ENCODE measurements at places on chromosomes 13 and 19.

DNA sequence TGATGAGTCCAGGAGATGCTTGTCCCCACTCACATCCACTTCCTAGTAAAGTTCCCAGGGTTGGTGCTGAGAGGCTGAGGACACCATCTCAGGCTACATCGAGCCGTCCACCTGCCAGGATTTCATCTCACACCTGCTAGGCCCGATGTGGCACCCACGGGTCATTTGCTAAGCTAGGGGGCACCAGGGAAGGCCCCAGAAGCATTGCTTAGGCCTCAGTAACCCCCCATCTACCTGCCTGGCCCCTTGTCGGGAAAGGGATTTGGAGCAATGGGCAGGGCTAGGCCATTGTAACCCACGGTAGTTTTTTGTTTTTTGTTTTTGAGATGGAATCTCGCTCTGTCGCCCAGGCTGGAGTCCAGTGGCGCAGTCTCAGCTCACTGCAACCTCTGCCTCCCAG is 51.8 kb downstream of the F2RL3 start:
- no peak for DNase-seq

- DNase-seq = no peak
These were observed 3.5 kb downstream of the LGALS7B start for GRCh38 chr19:38792250-38793111.

DNA sequence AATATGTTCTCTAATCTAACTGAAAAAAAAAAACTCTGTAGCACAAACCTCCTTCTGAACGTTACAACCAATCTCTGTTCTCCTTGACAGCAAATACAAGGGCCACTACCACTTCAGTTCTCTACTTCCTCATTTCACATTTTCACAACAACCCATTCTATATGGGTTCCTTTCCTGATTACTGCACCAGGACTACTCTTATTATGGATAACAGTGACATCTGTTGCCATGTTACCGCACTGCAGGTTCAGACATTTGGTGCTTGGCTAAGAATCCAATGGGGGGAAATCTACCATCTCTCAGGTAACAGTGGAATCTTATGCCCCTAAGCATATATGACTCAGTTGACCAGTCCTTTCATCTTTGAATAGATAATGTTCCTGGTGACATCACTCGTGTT is 11.6 kb upstream of the FPR3 start:
- DNase-seq = no peak

DNA sequence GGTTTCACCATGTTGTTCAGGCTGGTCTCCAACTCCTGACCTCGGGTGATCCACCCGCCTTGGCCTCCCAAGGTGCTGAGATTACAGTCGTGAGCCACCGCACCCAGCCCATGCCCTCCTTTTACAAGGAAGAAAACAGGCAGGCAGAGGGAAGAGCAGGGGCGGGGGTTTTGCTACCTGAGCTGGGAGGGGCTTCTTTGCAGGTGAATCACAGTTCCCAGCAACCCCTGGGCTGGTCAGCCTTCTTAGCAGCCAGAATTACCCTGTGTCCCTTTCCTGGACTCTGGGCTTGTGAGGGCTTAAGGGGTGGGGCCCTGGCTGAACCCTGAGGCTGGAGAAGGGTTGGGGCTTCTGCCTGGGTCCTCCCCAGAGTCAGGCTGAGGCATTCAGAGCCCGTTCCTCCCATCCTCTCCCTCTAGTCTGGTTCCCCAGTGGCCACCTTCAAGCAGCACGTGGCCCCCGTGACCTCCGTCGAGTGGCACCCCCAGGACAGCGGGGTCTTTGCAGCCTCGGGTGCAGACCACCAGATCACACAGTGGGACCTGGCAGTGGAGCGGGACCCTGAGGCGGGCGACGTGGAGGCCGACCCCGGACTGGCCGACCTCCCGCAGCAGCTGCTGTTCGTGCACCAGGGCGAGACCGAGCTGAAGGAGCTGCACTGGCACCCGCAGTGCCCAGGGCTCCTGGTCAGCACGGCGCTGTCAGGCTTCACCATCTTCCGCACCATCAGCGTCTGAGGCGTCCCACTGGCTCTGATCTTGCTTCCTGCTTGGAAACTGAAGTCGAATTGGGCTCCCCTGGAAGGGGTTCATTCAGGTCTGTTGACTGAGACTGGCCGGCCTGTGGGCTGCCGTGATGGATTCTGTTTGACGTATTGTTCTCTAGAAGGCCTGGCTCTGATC is 2.8 kb upstream of the KCNJ14 start:
- DNase-seq = no peak

- DNase-seq = no peak
These were observed 11.0 kb downstream of the SYDE1 start for GRCh38 chr19:15118248-15118647.

- no peak for DNase-seq
These were observed 8.9 kb downstream of the ATG4D start for GRCh38 chr19:10552510-10553053.

DNA sequence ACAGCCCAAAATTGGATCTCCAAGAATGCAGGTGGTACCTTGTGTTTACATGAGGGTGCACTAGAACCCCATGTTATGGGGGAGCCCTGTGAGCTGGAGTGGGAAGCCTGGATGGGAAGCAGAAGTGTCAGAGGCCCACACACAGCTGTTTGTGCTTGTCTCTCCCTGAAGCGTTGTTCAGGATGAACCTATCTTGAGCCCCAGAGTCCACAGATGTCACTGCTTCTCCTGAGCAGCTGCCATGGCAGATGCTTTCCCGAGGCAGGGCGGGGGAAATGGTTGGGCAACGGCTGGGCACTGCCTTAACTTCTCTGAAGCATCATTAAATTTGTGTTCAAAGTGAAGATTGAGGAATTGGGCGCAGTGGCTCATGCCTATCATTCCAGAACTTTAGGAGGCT is 17.1 kb upstream of the CHST8 start:
- DNase-seq = no peak

GRCh38 chr13:35720690-35721554 is 244.4 kb upstream of the MAB21L1 start:
- DNase-seq = no peak

DNA sequence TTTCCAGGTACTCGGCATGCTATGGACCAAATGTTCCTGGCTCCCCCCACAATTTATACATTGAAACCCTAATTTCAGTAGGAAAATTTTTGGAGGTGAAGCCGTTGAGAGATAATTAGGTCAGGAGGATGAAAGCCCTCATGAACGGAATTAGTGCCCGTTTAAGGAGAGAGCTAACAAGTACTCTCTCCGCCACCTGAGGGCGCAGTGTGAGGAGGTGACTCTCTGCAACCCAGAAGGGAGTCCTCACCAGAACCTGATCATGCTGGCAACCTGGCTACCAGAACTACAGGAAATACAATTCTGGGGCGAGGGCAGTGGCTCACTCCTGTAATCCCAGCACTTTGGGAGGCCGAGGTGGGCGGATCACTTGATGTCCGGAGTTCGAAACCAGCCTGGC is 397.8 kb downstream of the SLITRK5 start:
- DNase-seq = no peak

Data from stimulated activated CD4-positive, alpha-beta T cell treated with anti-CD3 and anti-CD28 coated beads, Interleukin-1b, Interleukin-23, amount 100 ng/mL, for 1 hour (primary cell).